Muscle of arm (tissue), 14 donors: ENCODE measurements at places on chromosomes 5 and 9.

- DNase-seq, result no peak
Measured at GRCh38 chr9:112011051-112011620, 114.5 kb downstream of the UGCG start.

DNA sequence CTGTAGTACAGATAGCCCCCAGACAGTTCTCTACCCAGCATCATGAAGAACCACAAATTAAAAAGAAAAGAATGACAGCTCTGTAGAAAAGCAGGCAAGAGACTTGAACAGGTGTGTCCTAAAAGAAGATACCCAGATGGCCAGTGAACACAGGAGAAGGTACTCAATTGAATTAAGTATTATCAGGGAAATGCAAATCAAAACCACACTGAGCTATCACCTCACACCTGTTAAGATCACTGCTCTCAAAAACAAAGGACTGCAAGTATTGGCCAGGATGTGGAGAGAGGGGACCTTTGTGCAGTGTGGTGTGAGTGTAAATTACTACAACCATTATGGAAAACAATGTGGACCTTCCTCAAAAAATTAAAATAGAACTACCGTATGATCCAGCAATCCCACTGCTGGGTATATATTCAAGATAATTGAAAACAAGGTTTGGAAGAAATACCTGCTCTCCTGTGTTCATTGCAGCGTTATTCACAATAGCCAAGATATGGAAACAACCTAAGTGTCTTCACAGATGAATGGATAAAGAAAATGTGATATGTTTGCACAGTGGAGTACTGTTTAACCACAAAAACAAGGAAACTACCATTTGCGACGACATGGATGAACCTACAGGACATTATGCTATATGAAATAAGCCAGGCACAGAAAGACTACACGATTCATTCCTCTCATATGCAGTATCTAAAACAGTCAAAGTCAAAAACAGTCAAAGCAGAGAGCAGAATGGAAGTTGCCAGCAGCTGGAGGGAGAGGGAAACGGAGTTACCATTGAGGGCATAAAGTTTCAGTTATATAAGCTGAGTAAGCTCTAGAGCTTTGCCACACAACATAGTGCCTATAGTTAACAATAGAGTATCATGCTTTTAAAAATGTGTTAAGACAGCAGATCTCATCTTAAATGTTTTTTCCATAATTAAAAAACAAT is 102.6 kb downstream of the WNK2 start:
- no peak for DNase-seq

GRCh38 chr5:69334793-69335268 is 2.2 kb upstream of the CCDC125 start:
- DNase-seq, result peak; percentile 74

GRCh38 chr9:126758916-126759585 is 45.8 kb upstream of the ZBTB43 start:
- no peak for DNase-seq

- peak; percentile 56 for DNase-seq
Measured at GRCh38 chr5:108380531-108381349, 1.2 kb downstream of the FBXL17 start.

DNA sequence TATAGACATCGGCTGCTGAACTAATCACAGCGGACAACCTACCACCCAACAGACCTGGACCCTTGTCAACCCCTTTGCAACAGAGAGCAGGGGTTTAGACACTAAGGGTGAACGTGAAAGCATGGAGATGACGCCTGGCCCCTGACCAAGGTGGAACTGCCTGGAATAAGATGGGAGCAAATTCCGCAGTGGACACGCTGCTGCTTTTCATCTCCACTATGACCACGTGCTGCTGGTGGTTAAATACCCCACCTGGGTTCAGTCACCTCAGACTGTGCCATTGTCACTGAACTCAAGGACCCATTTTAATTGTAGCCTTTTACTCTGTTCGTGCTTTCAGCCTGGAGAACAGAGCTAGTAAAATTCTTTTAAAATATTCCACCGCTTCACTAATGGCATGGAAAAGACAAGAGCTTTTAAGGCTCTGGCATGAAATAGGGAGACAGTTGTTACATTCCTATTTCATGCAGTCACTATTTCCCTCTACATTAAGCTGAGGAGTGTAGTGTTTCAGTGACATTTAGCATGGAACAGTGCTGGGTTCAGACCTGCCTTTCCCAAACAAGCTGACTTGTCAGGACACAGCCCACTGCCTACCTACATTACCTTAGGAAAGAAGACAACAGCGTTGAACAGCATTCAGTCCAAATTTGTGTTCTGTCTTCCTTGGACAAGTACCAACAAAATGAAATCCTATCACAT is 96.8 kb downstream of the ANKRD18B start:
- peak; percentile 61 for DNase-seq

- peak; percentile 51 for DNase-seq
Measured at GRCh38 chr5:79689541-79690466, at the start of gene CMYA5. TSS of gene CMYA5 (plus strand) at chr5:79689836. CDS start at chr5:79689908, 72 bp downstream.

DNA sequence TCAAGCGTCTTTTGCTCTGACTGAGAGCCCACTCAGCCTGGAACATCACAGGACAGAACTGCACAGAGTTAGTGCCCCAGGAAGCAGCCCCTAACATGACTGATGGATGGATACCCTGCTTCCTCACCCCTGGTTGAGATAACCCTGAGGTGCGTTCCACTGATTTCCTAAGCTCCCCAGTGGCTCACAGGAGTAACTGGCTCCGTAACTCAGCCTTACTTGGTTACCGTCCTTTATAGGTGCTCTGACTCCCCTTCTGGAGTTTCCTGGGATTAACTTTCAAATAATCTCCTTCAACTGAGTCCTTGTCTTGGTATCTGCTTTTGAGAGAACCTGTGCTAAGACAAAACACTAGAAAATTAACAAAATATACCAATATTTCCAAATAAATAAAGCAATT is 449.5 kb downstream of the AGTPBP1 start:
- DNase-seq, result no peak

DNA sequence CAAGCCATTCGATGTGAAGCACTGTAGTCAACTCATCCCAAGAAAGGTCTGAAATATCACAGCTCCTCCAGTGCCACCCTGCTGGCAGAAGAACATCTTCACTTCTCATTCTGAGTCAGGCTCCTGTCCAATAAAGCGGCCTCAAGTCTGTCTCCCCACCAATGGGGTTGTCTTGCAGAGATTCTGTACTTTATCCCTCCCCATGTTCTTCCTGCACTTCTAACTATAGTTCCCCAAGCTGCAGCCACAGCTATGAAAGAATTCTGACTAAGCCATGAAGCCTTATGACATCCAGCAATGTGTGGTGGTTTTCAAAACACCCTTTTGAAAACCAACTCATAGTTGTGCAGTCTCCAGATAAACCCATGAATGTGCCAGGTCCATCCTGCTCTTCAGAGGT is 6.8 kb downstream of the MACROH2A1 start:
- no peak for DNase-seq

DNA sequence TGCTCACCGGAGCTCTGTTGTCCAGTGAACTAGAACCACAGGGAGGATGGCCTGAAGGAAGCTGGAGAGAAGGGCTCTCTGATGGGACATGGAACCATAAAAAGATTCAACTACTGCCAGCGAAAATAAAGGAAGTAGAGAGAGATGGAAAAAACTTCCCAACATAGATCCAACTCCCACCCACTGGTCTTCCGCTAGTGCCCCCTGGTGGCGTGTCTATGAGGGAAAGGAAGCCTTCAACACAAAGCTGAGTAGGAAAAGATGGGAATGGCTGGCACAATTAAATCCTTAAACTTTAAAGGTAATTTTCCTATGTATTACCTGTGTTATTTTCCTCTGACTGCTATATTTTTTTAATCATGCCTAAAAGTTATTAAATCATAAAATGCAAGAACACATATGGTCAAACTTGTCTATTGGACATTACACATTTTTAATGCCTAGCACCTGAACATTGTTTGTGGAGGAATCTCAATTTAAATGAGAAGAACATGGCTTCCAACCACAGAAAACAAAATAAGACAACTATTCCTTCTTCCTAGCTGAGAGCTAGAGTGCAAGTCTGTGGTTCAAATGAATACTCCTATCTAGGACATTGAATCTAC is 51.5 kb downstream of the CEP120 start:
- DNase-seq, result no peak

DNA sequence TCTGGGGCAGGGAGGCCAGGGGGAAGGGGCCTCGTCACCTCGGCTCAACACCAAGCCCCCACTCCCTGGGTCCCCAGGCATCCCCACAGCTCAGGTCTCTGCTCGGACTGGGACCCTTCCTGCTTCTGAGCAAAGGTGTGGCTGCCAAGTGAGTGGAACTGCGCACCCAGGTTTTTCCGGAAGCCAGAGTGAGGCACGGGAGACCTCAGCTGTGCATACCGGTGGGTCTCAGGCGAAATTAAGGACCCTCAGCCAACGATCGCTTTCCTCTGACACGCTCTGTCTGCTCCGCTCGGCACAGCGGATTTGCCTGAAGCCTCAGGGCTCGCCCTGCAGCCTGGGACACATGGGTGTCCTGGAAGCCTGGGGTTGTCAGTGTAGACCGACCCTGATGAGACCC is 41.0 kb upstream of the IRX4 start:
- DNase-seq, result no peak

- no peak for DNase-seq
Measured at GRCh38 chr5:18546591-18546990, 912.3 kb downstream of the TAF11L14 start.

DNA sequence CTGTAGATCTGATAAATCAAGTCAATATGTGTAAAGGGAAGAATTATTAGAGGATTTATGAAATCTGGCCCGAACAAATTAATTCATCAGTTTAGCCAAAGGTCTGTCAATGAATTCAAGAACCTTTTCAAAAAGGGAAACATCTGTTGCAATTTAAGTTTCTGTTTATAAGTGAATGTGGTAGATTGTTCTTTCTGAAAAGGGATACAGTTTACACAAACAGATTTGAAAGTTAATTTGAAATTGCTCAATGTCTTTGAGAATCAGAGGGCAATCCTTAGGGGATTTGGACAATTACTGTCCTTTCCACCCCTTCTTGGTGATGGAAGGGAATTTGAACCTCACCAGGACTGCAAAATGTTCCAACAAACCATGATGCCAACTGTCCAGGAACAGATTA is 29.7 kb upstream of the ERCC6L2 start:
- no peak for DNase-seq

DNA sequence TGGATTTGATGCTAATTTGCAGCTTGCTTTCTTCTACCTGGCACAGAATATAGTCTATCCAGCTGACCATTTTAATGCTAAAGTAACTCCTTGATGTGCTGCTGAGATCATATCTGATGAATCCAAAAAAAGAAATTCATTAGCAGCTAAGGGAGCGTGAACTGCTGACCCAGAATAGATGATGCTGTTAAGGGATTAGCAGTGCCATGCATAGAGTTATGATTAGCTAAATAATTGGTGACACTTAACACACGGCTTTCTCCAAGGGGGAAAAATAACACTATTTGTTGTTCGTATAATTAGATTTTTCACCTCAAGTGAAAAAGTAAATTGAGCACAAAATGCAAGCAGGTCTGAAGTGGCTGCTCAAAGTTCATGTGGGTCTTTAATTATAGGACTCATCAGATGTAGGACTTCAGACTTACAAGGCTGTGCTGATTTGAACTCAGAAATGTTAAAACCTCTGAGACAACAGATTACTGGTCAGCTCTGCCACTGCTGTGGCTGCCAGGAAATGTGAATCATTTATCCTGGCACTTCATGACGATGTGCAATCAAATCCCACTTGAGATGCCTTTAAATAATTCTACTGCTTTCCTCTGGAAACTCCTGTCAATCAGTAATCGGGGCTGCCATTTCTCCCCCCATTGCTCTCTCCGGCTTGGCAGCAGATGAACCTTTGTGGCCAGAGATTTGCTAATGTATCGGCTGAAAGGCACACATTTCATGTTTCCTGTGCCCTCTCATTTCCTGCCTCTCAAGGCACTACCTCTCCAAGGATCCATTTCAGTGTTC is 291.6 kb upstream of the C9orf72 start:
- no peak for DNase-seq

DNA sequence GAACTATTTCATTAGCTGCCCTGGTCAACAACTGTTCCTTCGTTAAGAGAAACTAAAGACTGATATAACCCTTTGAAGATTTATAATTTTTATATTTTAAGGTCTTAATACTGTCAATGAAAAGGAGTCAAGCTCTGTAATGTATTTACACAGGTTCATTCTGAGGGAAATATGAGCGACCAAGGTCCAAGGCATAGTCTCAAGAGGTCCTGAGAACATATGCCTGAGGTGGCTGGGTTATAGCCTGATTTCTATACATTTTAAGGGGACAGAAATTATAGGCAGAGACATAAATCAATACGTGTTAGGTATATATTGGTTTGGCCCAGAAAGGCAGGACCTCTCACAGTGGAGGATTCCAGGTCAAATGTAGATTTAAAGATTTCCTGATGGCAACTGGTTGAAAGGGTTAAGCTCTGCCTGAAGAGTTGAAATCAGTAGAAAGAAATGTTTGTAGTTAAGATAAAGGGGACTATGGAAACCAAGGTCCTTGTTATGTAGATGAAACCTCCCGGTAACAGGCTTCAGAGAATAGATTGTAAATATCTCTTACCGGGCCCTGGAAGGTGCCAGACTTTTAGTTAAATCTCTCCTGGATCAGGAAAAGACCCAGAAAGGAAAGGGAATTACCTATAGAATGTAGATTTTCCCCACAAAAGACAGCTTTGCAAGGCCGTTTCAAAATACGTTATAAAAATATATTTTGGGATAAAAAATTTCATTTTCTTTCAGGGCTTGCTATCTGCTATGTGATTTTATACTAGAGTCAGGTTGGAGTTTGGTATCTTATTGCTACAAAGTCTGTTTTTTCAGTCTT is 107.3 kb upstream of the PRLR start:
- DNase-seq, result no peak

DNA sequence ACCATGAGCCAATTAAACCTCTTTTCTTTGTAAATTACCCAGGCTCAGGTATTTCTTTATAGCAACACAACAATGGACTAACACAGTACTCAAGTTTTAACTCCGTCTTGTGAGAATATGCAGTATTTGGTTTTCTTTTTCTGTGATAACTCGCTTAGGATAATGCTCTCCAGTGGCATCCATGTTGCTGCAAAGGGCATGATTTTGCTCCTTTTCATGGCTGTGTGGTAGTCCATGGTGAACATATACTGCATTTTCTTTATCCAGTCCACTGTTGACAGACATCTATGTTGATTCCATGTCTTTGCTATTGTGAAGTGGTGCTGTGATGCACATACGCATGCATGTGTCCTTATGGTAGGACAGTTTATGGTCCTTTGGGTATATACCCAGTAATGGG is 10.9 kb downstream of the VPS13A start:
- DNase-seq, result no peak

- no peak for DNase-seq
Measured at GRCh38 chr5:79193643-79194042, 42.3 kb upstream of the JMY start.

- no peak for DNase-seq
Measured at GRCh38 chr5:159332800-159333544, 2.7 kb upstream of the IL12B start.

GRCh38 chr5:106086352-106086751 is 1584.4 kb downstream of the EFNA5 start:
- no peak for DNase-seq

GRCh38 chr5:178450121-178451028 is 139.8 kb downstream of the COL23A1 start:
- DNase-seq, result no peak

DNA sequence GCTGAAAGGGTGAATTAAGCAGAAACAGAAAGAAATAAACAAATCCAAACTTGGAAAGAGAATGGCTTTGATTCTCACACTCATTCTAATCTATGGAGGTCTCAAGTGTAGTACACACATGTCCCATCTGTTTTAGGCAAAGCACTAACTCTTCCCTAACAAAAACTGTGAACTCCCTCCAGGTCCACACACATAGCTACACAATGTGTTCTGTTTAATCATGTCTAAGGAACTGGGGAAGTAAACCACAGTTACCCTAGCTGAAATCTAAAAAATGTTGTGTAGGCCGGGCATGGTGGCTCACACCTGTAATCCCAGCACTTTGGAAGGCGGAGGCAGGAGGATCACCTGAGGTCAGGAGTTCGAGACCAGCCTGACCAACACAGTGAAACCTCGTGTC is 118.7 kb upstream of the FST start:
- no peak for DNase-seq
